IMR-90 (cell line): ENCODE measurements at places on chromosomes 3 and 15.
A peak's percentile ranks its signal among the peaks of the same experiment; 100 is the strongest.

DNA sequence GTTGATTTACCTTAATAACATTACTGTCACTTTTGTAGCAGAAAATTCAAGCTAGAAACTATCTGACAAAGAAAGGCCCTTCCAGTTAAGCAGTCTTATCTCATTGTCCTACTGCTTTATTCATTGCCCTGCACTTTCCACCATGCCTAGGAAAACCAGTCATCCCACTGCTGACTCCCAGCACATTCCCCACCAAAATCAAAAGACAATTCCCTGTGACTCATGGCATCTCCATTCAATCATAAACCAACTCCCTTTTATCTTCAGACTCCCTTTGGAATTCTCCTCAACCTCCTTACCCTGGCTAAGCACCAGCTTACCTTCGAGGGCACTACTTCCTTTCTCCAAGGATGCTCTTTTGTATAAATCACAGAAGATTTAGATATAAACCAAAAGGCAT is 184.3 kb downstream of the PLCH1 start:
- DNase-seq = no peak

GRCh38 chr3:186461141-186461540 is 83.0 kb downstream of the CRYGS start:
- DNase-seq = peak; percentile 82

DNA sequence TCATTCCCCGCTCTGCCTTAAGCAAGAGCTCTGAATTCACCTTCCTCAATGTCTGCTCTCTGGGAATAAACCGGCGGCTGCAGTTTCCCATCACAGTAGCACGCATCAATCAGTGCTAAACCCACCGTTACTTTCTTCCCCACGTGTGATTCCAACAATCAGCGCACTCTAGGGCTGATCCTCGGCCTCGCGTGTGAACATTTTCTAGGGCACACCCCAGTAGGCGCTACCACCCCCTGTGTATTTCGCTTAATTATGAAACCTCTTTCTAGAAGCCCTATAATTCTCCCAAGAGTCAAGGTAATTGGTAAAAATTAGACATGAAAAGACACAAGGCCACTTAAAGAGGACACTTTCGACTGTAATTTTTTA is 87.5 kb downstream of the RFTN1 start:
- DNase-seq = no peak

DNA sequence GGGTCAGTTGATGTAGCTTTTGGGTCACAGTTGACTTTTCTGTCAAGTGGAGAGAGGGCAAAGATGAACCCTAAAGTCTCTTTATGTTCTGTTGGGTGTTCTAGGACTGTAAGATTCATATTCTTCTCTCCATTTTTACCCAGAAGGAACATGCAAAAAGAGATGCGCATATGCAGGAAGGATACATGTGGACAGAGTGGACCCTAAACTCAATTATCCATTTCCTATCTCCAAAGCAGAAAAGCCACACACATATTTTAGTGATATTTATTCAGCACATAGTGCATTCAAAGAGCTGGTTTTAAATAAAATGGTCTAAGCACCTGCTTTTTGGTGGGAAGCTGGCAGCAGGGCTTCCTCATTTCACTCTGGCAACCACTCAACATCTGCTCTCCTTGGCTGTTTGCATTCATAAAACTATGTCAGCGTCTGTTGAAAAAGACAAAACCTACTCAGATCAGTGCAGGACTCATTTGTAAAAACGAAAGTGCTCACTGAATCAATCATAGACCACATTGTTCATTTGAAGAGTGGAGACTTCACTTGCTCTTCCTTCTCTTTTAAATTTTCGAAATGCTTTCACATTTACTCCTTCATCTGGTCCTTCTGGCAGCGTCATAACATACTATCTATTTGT is 96.6 kb downstream of the SEMA6D start:
- no peak for DNase-seq

GRCh38 chr3:181998828-181999227 is 287.1 kb downstream of the SOX2 start:
- DNase-seq = no peak

GRCh38 chr15:95341686-95342085 is 988.8 kb upstream of the NR2F2 start:
- no peak for DNase-seq

- DNase-seq = no peak
These were observed 17.4 kb upstream of the MYH15 start for GRCh38 chr3:108527817-108528216.

DNA sequence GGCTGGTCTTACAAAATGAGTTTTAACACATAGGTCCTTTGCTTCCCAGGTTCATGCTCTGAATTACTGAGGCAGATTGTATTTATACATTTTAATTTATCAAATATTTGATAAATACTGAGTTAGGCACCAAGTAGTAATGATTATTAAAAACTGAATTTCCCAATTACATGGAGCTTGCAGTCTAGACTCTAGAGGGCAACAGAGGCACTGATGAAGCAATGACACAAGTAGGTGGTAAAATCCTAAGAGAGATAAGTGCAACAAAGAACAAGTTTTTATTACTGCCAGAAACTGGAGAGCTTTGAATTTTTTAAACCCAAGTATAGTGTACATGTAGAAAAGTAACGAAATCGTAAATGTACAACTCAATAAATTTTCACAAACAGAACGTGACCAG is 406.2 kb upstream of the RARB start:
- DNase-seq = peak; percentile 16

GRCh38 chr3:190180268-190180667 is 59.6 kb upstream of the P3H2 start:
- DNase-seq = peak; percentile 78

- peak; percentile 47 for DNase-seq
These were observed 13.3 kb downstream of the BCL2A1 start for GRCh38 chr15:79957741-79958140.

DNA sequence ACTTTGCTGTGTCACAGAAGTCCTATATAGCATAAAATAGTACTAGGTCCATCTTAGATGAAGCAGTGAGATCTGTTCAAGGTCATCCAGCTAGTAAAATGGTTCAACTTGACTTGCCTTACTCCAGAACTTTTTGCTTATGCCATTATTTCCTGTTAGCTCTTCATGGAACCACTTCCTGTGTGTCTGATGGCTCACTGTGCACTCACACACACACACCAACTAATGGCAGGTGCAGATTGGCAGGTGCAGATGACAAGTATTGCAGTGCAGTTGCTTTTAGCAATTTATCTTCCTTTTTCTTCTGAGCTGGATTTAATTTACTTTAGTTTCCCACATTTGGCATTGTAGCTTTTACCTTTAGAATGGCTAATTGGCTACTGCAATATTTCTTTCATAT is 29.8 kb downstream of the GOLGA8S start:
- DNase-seq = no peak

- DNase-seq = no peak
These were observed 545.0 kb upstream of the TBL1XR1 start for GRCh38 chr3:177742273-177742672.

GRCh38 chr3:181901626-181902025 is 189.9 kb downstream of the SOX2 start:
- DNase-seq = no peak

GRCh38 chr3:34212175-34212574 is 413.7 kb downstream of the PDCD6IP start:
- DNase-seq = no peak

DNA sequence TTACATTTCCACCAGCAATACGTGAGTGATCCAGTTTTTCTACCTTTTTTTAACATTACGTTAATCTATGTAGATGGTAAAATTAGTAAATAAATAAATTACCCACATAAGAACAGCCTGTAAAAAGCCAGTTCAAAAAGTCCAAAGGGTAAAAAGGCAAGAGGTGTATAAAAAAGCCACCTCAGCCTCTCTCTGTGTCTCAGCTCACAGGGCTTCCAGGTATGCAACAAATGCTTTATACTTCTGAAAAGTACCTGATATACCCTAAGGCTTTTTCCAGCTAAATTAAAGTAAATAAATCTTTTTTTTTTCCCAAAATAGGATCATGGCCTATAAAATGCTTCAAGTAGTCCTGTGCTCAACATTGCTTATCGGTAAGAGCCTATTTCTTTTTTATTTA is at the start of gene C3orf85:
Gene C3orf85, plus strand, starts transcription at position 197 of the 400 bp plus-strand sequence. Its CDS starts 129 bp downstream, at position 326.
- no peak for DNase-seq

DNA sequence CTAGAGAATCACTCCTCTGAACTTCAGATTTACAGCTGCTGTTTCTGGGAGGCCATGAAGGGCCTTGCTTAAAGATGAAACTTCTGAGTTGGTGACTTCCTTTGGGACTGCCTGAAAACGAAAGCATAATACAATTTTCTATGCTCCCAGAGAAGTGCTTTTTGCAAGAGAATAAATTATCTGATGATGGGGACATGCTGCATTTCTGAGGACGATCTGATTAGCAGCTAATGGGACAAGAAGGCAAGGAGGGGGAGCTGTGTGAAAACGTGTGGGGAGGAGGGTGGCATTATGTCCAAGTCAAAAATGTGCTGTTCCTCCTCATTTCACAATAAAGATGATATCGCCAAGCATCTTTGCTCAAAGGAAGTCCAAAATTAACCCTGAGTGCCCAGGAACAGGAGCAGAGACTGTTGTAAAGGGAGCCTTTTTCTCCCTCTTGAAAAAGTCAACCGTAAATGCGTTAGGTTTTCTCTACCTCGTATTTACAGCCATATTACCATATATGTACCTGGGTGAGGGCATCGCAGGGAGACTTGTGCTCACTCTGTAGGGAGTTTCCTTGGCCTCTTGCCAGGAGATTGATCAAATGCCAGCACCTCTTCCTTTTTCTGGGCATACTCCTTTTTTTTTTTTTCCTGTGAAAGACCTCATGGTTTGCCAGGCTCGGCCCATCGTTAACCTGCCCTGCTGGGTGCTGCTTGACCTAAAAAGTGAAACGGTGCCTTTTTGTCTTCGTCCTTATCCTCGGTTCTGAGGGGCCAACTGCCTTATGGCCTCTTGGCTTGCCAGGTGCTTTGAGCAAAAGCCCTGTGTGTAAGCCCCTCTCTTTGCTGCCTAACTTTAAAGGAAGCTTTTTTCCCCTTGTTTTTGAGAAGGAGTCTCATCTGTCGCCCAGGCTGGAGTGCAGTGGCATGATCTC is 11.5 kb downstream of the ITPR1 start:
- no peak for DNase-seq

DNA sequence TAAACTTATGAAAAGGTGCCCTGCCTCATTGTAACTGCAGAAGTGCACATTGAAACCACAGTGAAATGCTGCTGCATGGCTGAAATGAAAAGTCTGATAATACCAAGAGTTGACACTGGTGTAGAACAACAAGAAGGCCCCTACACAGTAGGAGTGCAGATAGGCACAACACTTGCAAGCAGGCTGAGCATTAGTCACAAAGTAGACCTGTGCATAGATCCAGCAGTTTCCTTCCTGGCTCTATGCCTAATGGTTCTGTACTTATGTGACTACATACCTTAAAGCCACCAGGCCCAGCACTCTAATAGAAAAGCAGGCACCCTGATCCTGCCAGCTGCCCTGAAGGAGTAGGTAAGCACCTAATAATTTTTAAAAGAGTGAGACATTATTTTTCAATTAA is 41.8 kb downstream of the PRR23E start:
- DNase-seq = no peak

- peak; percentile 72 for DNase-seq
These were observed 58.6 kb downstream of the FLNB start for GRCh38 chr3:58066842-58067241.

DNA sequence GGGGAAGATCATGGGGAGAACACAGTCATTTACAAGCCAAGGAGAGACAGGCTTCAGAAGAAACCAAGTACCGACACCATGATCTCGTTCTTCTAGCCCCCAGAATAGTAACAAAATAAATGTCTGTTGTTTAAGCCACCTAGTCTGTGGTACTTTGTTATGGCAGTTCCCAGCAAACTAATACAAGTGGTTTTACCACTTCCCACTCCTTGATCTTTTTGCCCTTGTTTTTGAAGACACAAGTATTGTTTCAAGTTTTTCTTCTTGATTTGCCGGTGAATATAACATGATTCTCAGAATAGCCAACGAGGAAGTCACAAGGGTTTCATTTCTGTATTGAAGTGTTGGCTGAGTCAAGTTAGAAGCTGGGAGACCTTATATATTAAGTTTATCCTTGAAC is 220.3 kb downstream of the SOX2 start:
- DNase-seq = no peak

DNA sequence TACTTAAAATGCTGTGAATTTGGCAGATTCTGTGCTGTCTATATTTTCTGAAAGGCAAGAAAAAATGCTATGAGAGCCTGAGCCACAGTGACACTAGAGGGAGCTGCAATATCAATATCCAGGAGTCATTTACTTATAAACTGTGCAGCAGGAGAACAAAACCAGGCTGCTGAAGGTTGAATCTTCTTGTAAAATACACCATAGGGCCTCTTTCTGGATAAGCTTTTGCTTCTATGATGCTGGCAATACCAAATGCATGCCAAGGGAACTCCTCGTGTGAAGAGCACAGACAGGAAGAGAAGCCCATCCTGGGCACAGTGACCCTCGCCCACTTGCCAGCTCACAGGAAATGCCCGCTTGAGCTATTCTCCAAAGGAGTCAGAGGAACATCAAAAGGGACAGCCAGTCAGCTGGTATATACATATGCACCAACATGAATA is 48.0 kb upstream of the TSPAN3 start:
- DNase-seq = peak; percentile 80

DNA sequence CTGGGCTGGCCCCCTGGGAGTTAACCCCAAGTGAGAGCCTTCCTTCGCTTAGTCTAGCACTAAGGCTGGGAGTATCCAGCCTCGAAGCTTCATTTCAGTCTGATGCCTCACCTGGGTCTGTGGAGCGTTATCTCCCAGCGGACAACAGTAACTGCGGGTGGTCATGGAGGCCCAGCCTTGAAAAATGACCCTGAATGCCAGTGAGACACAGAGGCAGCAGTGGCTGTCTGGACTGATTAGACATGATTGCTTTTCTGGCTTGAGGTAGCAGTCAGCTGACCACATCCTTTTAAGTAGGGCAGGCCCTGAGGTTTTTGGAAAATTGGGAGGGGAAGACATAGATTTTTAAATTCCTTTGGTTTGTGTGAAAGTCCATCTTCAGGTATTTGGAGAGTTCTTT is 28.2 kb upstream of the TRIM59 start:
- no peak for DNase-seq

DNA sequence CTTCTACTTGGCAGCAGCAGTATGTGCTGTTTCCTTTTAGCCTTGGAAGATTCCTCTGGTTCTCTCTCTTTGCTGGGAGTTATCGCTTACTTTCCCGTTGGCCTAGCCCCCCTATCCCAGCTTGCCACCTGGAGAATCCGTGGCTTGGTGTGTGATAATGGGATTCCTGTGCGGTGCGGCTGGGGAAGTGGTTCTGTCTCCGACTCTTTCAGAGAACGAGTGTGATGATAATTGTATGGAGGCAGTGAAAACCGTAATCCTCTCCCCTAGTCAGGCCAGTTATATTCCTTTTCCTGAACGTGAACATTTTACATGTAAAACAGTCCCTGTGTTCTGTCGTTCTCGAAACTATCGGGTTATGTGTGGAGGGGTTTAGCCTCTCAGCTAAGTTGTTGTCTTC is 300.1 kb upstream of the C2CD4B start:
- no peak for DNase-seq
